ENCODE measurements at places on chromosomes 11 and 22.

GRCh38 chr22:25475257-25476022 is 89.0 kb upstream of the GRK3 start:
- no peak for DNase-seq

DNA sequence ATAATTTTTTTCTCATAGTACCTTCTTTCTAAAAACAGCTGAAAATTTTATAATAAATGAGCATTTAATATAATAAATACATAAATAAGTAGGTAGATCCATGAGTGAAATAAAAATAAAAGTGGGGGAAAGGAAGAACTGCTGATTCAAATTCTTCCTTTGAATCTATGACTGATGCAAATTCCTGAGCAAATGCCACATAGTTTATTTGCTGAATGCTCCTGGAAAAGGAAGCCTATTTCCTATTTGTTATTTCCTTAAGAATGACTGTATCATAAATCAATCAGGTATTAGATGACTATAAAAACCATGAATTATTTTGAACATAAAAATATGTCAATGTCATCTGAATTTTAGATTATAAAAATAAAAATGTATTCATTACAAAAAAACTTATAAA is 16.6 kb downstream of the BTBD10 start:
- no peak for DNase-seq

GRCh38 chr11:63589000-63589399 is 25.2 kb downstream of the PLAAT3 start:
- no peak for DNase-seq

DNA sequence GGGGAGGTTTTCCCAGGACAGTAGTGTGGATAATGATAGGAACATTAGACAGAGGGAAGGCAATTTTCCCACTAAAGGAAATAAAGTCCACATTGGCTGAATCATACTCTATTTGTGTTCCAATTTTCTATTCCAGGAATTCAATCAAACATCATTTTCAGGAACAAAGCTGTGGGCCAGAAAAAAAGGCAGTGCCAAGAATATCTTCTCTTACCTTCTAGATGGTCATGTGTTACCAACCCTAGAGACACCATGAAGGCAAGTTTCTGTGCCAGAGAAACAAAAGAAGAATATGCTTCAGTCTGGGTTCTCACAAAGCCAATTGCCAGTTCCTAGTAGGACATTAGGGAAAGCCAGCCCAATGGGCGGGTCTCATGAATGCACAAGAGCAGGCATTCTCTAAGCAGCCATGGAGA is 27.5 kb downstream of the LARGE2 start:
- no peak for DNase-seq

DNA sequence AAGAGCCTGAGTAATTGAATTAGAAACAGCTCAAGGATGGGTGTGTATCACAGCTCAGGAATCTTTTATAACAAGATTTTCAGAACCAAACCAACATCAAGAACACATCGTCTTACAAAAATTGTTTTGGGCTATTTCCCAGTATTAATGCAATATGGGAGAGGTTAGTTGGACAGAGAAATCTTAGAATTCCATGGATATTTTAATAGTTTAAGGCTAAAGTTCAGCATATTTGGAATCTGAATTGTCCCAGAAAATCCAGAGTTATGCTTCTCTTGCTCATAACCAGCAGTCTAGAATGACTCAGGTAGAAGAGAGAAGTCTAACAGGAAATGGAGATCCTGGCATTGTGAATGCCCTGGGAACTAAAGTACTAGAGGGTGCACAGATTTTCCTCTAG is 74.6 kb downstream of the ADM start:
- no peak for DNase-seq

GRCh38 chr11:75639762-75640181 is 29.1 kb downstream of the MAP6 start:
- DNase-seq: no peak

All from stimulated activated CD4-positive, alpha-beta T cell treated with anti-CD3 and anti-CD28 coated beads, TNF-alpha, amount 100 ng/mL, for 1 hour (primary cell).